Aorta (tissue), 5 donors: ENCODE measurements at places on chromosomes 1 and 21. TPM values are rescaled to one million over a fixed set of nuclear protein-coding genes. Genes with fewer than 3 reads are reported as not detected.

DNA sequence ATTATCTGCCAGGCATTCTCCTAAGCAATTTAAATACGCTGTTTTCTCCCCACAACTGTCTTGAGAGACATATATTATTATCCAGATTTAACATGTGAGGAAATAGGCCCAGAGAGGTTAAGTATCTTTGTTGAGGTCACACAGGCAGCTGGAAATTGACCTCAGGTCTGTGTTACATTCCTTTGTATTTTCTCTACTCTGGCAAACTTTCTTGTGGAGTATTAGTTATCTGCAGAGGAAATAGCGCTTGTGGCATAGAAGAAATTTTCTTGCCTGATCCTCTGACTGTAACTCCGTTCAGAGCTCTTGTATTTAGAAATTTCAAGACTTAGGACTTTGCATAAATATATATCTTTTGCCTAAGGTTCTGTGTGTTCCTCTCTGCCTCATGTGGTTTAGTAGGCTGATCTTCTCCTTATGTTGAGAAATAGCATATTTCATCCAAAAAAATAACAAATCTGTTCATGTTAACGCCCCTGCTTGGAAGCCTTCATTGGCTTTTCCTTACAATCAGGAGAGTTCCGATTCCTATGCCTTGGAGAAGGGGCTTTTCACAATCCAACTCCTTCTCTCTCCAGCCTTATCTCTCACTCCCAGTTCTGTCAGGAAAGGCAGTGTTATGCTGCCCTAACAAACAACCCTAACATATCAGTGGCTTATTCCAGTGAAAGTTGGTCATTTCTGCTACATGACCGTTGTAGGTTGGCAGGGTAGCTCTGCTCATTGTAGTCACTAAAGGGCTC lies 2.5 kb upstream of the JUN start:
- DNase-seq, result no peak

The KRTAP21-2 gene
- not detected for total RNA-seq

DNA sequence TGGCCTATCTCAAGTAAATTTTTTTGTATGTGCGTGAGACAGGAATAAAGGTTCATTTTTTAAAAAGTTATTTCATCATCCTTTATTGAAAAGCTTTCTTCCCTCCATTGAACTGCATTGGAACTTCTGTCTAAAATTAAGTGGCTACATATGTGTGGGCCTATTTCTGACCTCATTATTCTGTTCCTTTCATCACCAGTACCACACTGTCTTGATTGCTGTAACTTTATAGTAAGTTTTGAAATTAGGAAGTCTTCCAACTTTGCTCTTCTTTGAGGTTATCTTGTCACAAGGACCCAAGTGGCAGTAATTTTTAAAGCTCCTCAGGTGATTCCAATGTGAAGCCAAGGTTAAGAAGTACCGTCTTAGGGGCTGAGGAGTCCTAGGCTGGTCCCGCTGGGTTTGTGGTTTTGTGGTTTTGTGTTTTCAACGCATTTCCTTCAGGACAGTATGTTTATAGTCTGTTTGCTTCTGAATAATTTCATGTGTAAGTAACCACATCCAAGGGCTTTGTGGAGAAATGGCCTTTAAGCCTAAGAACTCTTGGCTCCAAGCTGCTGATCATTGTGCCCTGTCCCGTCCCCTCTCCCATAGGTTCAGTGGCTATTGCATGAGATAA lies 12.4 kb upstream of the SCAF4 start:
- no peak for DNase-seq

DNA sequence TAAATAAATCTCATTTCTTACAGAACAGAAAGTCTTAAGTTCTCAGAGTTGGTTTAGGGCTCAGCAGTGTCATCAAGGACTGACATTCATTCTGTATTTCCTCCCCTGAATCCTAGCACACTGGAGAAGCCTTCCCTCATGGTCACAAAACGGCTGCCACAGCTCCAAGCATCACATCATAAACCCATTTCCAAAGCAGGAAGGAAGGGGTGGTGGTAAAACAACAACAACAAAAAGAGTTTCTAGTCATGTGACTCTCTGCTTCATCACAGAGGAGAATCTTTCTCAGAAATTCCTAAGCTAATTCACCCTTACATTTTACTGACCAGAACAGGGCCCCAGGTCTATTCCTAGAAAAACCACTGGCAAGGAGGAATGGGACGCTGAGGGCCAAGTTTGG lies 210.3 kb downstream of the KAZN start:
- DNase-seq, result no peak

DNA sequence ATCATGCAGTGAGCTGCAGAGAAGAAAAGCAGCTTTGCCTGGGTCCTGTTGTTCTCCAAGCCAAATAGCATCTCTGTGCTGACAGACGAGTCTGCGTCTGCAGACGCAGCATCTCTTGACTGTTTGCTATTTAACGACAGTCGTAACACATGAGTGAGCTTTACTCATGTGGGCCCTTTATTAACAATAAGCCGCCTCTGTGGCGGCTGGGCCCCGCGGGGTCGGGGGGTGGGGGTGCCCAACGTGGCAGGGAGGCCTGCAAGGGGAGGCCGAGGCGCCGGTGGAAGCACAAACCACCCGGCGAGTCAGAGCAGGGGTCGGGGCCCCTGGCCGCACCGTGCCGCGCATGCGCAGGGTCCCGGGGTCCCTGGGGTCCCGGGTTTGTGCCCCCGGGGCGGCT lies 435.1 kb downstream of the KIF26B start:
- no peak for DNase-seq

DNA sequence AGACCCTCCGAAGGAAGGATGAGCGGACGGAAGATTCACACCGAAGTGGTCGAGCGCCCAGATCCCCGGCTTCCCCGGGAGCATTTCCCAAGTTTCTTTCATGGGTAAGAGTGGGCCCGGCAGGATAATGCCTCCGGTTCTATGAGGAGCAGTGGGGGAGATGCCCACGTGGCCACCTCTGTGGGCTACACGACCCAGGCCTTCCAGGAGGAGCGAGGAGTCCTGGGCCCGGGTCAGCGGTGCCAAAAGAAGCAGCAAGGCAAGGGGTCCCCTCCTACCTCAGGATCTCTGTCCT lies 7.9 kb upstream of the NBPF11 start:
- no peak for DNase-seq

The CCDC24 gene
- total RNA-seq, result 6.0 TPM

The NBPF6 gene
- not detected for total RNA-seq

The MYBPHL gene
- total RNA-seq, result not detected
